ENCODE measurements at places on chromosomes 3 and 15.

DNA sequence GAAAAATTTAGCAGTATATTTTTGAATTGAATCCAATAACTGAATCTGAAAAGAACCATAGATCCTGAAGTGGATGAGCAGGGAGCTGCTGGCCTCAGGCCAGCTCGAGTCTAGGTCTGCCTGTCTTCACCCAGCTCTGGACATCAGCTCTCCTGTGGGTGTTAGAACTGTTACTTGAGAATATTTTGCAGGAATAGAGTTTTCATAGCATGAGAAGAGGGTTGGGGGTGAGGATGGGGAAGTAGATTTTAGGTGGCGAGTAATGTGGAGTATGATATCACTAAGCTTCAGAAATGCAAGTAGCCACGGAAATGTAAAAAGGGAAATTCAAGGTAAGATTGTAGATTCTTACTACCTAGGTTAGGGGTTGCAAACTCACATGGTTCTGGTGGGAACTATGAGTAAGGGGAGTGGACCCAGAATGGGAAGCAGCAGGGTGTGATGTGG lies 6.2 kb downstream of the RAB8B start:
- DNase-seq = no peak

DNA sequence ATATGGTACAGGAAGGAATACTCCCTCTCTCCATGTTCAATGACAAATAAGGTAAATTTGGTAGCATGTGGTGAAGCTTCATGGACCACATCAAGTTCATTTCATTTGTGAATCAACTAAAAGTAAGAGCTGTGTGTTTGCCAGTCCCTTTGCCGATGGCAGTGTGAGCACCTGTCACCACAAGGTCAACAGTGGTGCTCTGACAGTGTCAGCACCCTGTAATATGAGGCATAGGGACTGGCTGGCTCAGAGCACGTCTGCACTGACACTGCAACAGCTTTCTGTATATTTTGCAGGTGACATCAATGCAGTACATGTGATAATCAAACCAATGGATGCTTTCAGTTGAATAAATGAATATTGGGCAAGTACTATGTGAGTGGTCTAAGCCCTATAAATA lies 852.4 kb downstream of the TUSC7 start:
- DNase-seq = no peak

GRCh38 chr3:57637391-57637790 lies 40.2 kb upstream of the ARF4 start:
- no peak for DNase-seq

- DNase-seq = no peak
Observed at GRCh38 chr3:184316792-184317191, 2.4 kb downstream of the EIF4G1 start.

- DNase-seq = no peak
Observed at GRCh38 chr3:62436785-62437184, 63.4 kb upstream of the FEZF2 start.

- no peak for DNase-seq
Observed at GRCh38 chr3:183892610-183893214, 8.0 kb upstream of the PARL start.

DNA sequence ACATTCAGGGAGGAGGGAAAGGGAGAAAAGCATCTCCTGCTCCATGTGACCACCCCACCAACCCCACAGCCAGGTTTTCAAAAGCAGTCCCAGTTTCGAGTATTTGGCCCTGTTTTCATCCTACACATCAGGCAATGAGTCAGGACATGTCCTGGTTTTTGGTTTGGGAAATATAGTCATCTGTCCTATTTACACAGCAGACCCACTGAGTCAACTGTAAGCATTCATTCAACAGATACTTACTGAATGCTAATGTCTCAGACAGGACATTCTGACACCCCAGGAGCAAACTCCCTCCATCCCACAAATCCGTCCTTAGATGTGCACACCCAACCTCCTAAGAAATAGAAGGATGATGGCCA lies 32.9 kb downstream of the IGDCC3 start:
- DNase-seq = no peak

Measured in stimulated activated CD8-positive, alpha-beta memory T cell treated with anti-CD3 and anti-CD28 coated beads, Interleukin-2, amount 100 ng/mL, for 1 hour (primary cell).